ENCODE measurements at places on chromosomes 6 and 20. TPM values are rescaled to one million over a fixed set of nuclear protein-coding genes. Genes with fewer than 3 reads are reported as not detected.

Gene CHMP4B
- 61.7 TPM for total RNA-seq

Gene GSTA3
- total RNA-seq = not detected

Gene NRSN1
- not detected for total RNA-seq

Gene SDCBP2
- 2.2 TPM for total RNA-seq

Gene APOM
- 0.72 TPM for total RNA-seq

Gene FBXL4
- 12.9 TPM for total RNA-seq

Gene LY6G5B
- 5.2 TPM for total RNA-seq

Gene CGA
- not detected for total RNA-seq

Gene POU5F1
- not detected for total RNA-seq

Gene PTCRA
- not detected for total RNA-seq

Gene PRRT1
- total RNA-seq = 0.29 TPM

Gene TREM1
- total RNA-seq = 0.29 TPM

Gene DCDC2
- total RNA-seq = 0.14 TPM
